ENCODE measurements at places on chromosomes 5 and 9.

- DNase-seq: no peak
Measured at GRCh38 chr5:154934881-154935280, 3.1 kb downstream of the GEMIN5 start.

GRCh38 chr5:98698359-98698758, 75.1 kb upstream of the RGMB start:
- no peak for DNase-seq

- DNase-seq: no peak
Measured at GRCh38 chr9:94946256-94946655, 219.8 kb downstream of the AOPEP start.

DNA sequence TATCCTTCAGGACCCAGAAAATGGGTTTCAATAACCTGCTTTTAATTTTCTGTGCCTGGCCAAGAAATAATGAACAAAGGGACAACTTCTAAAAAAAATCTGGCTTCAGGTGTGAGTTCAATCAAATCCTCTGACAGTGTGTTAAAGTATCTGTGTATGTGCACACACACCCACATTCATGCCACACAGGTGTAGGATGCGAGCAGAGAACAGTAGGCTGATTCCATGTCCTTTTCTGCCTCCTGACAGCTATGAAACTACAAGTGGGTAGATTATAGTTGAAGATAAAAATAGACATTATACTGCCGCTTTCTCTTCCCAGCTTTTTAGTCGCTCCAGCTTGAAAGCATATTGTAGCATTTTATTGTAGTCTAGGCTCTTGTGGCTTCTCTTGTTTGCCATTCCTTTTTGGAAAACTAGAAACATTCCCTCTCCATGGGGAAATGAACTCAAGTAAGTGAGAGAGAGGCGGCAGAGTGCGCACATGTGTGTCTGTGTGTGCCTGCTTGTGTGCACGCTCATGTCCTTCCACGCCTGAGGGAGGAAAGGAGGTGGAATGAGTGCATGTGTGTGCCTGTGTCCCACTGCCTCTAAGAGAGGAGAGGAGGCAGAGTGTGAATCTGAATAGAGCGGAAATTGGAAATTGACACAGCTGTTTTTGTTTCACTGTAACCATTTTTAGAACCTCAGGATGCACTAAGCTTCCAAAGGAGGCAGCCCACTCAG, 273.0 kb downstream of the ELAVL2 start:
- DNase-seq: no peak

Measured in activated naive CD4-positive, alpha-beta T cell treated with anti-CD3 and anti-CD28 coated beads, Interleukin-2, amount 50 U/mL, for 16 hours (primary cell).